ENCODE measurements at places on chromosomes 1 and 21. TPM values are rescaled to one million over a fixed set of nuclear protein-coding genes. Genes with fewer than 3 reads are reported as not detected.

The MAN1A2 gene
- 30.7 TPM for total RNA-seq

The HCRTR1 gene
- total RNA-seq = not detected

The CYP4A11 gene
- total RNA-seq = not detected

The CFAP74 gene
- total RNA-seq = not detected

DNA sequence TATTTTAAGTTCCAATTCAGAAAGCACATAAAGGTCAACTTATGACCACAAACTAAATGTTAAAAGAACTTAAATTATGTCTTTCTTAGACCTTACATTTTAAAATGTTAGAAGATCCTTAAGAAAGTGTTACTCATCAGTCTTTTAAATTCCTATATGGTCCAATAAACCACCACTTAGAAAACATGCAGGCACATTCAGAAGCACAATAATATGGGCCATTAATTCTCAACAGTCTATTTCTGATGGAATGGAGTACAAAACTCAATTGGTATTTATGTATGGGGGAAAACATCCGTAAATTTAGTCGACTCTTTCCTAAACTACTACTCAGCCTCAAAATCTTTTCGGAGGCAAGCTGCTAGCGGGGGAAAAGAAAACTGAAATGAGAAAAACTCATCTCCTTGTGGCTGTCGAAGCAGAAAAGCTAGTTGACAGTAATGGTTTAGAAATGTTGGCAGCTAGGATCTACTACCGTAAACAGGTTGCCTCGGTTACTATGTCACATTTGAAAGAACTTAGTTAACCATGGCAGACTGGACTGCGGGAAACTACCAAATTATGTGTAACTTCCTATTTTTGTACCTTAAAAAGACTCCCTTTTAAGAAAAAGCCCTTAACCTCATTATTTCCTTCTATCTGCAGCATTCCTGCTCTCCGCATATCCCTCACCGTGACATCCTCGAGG is 1.0 kb downstream of the TRMT1L start:
- no peak for DNase-seq

- DNase-seq = no peak
Observed at GRCh38 chr1:1347663-1348419, 1.4 kb downstream of the DVL1 start.

GRCh38 chr1:233406339-233406960 is 78.9 kb downstream of the MAP3K21 start:
- no peak for DNase-seq

DNA sequence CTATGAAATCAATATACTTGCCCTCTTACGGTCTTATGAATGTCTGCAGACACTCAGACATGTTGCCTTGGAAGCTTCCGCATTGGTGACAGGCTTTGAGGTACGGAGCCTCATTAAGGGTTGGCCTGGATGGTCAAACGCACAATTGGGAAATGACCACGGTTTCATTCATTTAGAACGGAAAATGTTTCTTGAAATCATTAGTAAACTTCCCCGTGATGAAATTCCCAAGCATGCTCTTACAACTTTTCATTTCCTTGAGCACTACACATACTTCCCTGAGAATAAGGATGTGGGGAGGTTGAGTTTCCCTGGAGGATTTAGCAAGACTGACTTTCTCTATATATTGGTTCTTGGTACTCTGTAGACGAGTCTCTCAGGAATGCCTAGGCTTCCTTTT is 146.3 kb downstream of the HLX start:
- DNase-seq = no peak

GRCh38 chr1:53321776-53322602 is 5.9 kb downstream of the LRP8 start:
- no peak for DNase-seq

GRCh38 chr1:229254910-229255541 is 15.9 kb upstream of the RAB4A start:
- no peak for DNase-seq
